ENCODE measurements at places on chromosomes 13 and 19. TPM values are rescaled to one million over a fixed set of nuclear protein-coding genes. Genes with fewer than 3 reads are reported as not detected.

Gene CEACAM6
- 140 TPM for total RNA-seq

Gene THSD1
- 12.6 TPM for total RNA-seq

Gene RGCC
- total RNA-seq: 596 TPM

Gene KRTDAP
- not detected for total RNA-seq

Gene ZNF208
- 10.6 TPM for total RNA-seq

Gene DZIP1
- total RNA-seq: 8.7 TPM

Gene KISS1R
- total RNA-seq: not detected

Gene MYO16
- total RNA-seq: under 0.01 TPM

Gene RASGRP4
- 8.1 TPM for total RNA-seq

Gene OR1M1
- not detected for total RNA-seq

Gene GFY
- not detected for total RNA-seq

Gene GGACT
- total RNA-seq: 5.6 TPM

Gene TRIP10
- total RNA-seq: 102 TPM

Gene SCN1B
- total RNA-seq: 7.2 TPM

Gene BSG
- total RNA-seq: 247 TPM

Gene WASF3
- total RNA-seq: 12.6 TPM

Gene LAMP1
- 258 TPM for total RNA-seq

Gene ABCA7
- total RNA-seq: 224 TPM

Gene CDX2
- total RNA-seq: 0.14 TPM

Gene SARS2
- 28.5 TPM for total RNA-seq

Gene ONECUT3
- total RNA-seq: not detected

Gene FFAR1
- total RNA-seq: not detected

Gene AP2A1
- 46.0 TPM for total RNA-seq

Gene CATSPERD
- not detected for total RNA-seq

Gene ZNF14
- total RNA-seq: 4.7 TPM

All from upper lobe of left lung (tissue), 6 donors.